ENCODE measurements at places on chromosomes 4 and X. TPM values are rescaled to one million over a fixed set of nuclear protein-coding genes. Genes with fewer than 3 reads are reported as not detected.

DNA sequence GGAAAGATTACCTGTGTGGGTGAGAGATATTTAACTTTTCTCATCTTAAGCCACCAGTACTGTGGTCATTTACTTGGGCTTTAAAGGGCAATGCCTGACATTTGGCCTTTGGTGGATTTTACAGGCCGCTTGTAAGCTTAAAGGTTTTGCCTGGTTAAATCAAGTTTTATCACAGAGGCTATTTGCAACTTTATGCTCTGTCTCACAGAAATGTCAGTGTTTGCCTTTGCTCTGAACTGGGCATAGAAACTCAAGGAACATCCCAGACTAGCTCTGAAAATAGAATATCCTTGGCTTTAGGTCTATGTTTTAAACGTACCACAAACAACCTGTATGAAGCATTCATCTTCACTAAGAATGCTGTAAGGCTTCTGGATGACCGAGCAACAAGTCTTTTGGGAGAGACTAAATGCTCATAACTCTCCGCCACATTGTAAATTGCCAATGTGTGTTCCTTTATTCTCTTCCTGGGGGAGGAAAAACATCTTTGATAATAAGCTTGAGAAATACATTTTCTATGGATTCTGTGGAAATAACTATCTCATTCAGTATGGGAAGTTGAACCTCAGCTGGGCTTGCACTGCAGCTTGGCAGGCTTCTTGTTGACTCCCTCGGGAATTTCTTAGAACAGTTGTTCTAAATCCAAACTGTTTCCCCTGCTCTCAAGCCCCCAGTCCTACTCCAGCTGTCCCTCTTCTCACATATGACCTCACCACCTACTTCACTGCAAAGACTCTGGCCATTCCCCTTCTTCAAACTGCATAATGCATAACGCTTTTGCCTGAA is 105.8 kb upstream of the WDR44 start:
- peak overlapping the region; percentile 67 for H3K27ac ChIP-seq
- no peak overlapping the region for H3K4me3 ChIP-seq
- DNase-seq = no peak
- no peaks in the 10 kb centered on the region for H3K36me3 ChIP-seq
- H3K4me1 ChIP-seq = no peaks in the 10 kb centered on the region
- H3K27me3 ChIP-seq = no peaks in the 10 kb centered on the region

GRCh38 chr4:9994246-9994847 is 26.9 kb downstream of the SLC2A9 start:
- no peak overlapping the region for H3K27ac ChIP-seq
- H3K36me3 ChIP-seq = no peaks in the 10 kb centered on the region
- no peaks in the 10 kb centered on the region for H3K27me3 ChIP-seq

DNA sequence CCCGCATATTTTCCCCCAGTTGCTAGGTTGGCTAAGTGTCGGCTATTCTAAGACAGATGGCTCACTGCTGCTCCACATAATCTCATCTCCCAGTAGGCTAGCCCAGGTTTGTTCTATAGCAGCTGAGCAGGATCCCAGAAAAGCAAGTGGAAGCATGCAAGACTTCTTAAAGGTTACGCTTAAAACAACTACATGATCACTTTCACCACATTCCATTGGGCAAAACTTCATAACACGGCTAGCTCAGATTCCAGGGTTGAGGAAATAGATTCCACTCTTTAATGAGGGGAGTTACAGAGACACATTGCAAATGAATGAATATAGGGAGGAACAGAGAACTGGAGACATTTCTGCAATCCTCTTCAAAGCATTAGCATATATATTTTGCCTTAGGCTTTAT is 12.9 kb upstream of the RAB33B start:
- DNase-seq = no peak
- H3K4me3 ChIP-seq = no peak overlapping the region
- no peaks in the 10 kb centered on the region for H3K4me1 ChIP-seq
- no peak overlapping the region for H3K27ac ChIP-seq
- peaks cover 4% of the 10 kb centered on the region for H3K36me3 ChIP-seq

DNA sequence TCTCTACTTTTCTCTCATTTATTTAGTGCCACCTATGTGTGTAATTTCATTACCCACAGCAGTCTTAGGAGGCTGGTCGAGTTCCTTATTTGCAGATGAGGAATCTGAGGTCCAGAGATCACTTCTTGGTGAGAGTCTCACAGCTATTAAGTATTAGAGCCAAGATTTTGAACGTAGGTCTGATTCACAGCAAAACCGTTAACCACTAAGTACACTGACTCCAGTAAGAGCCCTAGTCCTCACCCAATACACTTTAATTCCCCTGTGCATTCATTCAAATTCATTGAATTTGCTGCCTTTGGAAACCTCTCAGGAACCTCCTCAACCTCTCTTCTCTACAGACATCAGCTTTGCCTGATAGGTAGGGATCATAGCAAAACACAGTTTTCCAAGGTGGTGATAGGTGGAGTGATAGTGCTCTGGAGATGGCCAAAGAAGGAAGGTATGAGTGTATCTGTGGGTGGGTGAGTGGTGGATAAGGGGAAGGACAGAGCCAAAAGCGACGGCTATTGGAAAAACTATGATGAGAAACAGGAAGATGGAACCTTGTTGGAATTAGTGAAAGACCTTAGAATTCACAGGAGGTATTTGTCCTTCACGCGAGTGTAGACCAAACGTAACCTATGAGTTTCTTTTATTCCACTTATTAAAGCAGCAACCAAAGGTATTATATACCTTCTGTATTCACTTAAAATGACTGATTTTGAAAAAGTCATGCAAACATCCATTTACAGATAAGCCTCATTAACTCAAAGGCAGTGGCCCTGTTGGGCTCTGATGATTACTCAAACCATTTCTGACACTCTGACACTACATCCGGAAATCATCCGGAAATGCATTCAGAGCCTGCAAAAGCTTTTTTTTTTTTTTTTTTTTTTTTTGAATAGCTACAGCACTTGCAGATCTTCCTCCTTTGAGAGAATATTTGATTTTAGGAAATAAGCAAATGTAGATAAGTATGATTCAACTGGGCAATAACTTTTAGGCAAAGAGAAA is 6.3 kb downstream of the FMR1 start:
- no peaks in the 10 kb centered on the region for H3K4me1 ChIP-seq
- no peaks in the 10 kb centered on the region for H3K27me3 ChIP-seq
- no peaks in the 10 kb centered on the region for H3K36me3 ChIP-seq

DNA sequence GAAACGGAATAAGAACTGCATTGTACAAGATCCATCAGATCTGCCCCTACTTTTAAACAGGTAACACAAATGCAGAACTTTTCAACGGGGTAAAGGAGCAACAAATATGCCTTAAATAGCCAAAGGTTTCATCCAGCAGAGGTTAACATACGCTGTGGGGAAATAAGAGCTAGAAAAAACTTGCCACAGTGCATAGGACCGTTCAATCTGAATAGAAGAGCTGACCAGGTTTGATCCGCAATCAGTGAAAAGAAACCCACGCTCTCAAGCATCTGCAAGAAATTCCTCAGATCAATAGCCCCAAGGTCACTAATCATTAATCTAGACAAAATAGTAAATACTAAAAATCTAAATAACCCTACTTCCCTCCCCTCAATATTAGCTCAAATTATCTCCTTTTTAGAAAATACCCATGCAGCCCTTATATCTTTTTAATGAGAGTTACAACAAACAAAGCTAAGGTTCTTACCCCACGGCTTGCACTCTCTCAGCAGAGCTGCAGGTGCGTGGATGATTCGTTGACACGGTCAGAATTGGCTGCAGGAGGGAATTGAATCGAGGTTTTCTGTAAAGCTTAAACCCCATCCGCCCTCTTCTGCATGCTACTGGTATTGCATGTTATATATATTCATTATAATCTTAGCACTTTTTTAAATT is at the start of gene TLR10:
TLR10 (minus strand) TSS at position 539 of the 657 bp plus-strand sequence. CDS start 7,400 bp downstream, outside the sequence.
- no peak within 1 kb of the TSS for H3K4me3 ChIP-seq
- H3K27me3 ChIP-seq = no peaks in the 10 kb centered on the region
- no peaks in the 10 kb centered on the region for H3K4me1 ChIP-seq
- H3K36me3 ChIP-seq = no peaks in the 10 kb centered on the region
- H3K27ac ChIP-seq = no peak within 1 kb of the TSS
- DNase-seq = peak; percentile 75

DNA sequence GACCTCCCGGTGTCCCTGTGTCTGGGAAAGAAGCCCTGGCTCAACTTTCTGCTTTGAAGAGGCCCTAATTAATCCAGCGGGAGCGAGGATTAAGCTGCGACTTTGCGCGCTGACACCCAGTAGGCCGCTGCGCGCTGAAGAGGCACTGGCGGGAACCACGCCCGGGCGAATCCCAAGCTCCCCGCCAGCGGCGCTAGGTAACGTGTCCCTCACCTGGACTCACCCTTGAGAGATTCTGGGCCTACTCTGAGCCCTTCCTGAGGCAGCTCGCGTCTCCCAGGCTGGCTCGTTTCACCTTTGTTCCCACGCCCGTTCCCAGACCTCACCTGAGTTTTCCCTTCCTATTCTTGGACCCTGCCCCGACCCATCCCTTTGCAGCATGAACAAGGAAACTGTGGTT is 616 bp upstream of the KLHL34 start:
- no peak overlapping the region for H3K27ac ChIP-seq
- no peaks in the 10 kb centered on the region for H3K36me3 ChIP-seq
- H3K4me3 ChIP-seq = no peak overlapping the region
- H3K4me1 ChIP-seq = no peaks in the 10 kb centered on the region
- no peaks in the 10 kb centered on the region for H3K27me3 ChIP-seq

- no peak overlapping the region for H3K4me3 ChIP-seq
- DNase-seq = no peak
- H3K4me1 ChIP-seq = peaks cover 9% of the 10 kb centered on the region
- no peaks in the 10 kb centered on the region for H3K36me3 ChIP-seq
These were observed 139.6 kb downstream of the UNC5C start for GRCh38 chr4:95409127-95409526.

DNA sequence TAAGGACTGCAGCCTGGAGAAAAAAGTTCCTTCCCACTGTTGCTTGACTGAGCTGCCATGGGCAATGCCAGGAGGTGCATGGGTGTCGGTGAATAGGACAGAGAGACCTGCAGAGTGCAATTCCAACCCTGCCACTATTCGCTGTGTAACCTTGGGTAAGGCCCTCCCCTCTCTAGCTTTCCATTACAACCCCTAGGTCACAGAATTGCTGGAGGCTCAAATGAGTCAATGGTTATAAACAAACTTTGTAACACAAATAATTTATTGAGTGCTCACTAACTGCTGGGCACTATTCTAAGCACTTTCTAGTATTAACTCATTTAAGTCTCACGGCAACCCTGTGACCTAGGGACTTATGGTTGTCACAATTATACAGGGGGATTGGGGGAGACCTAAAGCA is 37.8 kb downstream of the PJA1 start:
- no peak overlapping the region for H3K27ac ChIP-seq
- H3K4me3 ChIP-seq = no peak overlapping the region
- no peaks in the 10 kb centered on the region for H3K36me3 ChIP-seq

Gene ALAS2
- polyA plus RNA-seq = not detected

Gene RAB40AL
- 0.58 TPM for polyA plus RNA-seq

Gene ABCD1
- 14.8 TPM for polyA plus RNA-seq

Gene RRH
- not detected for polyA plus RNA-seq

Gene TRIM75
- polyA plus RNA-seq = not detected

All from hepatocyte (in vitro differentiated cells).